ENCODE measurements at places on chromosomes 5 and 9.

DNA sequence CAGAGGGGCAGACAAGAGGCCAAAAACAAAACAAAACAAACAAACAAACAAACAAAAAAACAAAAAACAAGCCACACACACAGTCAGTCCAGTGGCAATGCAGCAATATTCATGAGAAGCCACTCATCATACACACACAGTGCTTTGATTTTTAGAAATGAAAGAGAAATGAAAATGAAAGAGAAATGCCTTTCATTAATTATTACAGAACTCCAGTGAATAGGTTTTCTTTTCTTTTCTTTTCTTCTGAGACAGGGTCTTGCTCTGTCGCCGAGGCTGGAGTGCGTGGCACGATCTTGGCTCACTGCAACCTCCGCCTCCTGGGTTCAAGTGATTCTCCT lies 36.9 kb downstream of the SPRY4 start:
- no peak for DNase-seq

GRCh38 chr5:108634010-108634616 lies 113.6 kb upstream of the FER start:
- no peak for DNase-seq

GRCh38 chr5:135880801-135881200 lies 14.8 kb downstream of the IL9 start:
- no peak for DNase-seq

DNA sequence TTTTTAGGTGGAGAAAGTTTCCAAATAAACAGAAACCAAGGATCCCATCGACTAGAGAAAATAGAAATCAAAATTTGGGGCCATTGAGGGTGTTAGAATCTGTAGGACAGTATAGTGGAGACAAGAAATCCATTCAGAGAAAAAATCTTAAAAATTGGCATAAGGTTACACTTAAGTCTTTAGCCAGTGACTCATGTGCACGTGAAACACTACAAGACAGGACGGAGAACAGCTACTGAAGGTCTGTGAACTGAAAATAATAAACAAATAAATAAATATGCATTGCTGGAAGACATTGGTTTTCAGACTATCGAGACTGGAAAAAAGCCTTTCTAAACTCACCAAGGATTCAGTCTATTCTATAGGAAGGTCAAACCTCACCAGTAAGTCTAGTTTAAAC lies 1955.5 kb downstream of the MAT2B start:
- no peak for DNase-seq

- no peak for DNase-seq
Observed at GRCh38 chr9:18699764-18700163, 225.8 kb downstream of the ADAMTSL1 start.

DNA sequence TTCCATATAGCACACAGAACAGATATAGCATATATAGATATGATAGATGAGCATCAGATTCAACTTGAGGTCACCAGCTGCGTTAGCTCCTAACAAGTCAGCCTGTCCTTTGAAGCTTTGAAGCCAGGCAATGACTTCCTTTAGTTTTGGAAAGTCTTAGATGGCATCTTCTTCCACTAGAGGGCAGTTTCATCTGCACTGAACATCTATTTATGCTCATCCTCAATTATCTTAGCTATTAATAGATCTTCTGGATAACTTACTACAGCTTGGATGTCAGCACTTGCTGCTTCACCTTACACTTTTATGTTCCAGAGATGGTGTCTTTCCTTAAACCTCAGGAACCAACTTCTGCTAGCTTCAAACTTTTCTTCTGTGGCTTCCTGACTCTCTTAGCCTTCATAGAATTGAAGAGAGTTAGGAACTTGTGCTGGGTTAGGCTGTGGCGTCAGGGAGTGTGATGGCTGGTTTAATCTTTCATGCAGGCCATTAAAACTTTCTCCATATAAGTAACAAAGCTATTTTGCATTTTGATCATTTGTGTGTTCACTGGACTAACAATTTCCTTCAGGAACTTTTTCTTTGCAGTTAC lies 1401.4 kb downstream of the EFNA5 start:
- peak; percentile 17 for DNase-seq

- no peak for DNase-seq
Observed at GRCh38 chr5:54738118-54738972, 220.8 kb downstream of the SNX18 start.

DNA sequence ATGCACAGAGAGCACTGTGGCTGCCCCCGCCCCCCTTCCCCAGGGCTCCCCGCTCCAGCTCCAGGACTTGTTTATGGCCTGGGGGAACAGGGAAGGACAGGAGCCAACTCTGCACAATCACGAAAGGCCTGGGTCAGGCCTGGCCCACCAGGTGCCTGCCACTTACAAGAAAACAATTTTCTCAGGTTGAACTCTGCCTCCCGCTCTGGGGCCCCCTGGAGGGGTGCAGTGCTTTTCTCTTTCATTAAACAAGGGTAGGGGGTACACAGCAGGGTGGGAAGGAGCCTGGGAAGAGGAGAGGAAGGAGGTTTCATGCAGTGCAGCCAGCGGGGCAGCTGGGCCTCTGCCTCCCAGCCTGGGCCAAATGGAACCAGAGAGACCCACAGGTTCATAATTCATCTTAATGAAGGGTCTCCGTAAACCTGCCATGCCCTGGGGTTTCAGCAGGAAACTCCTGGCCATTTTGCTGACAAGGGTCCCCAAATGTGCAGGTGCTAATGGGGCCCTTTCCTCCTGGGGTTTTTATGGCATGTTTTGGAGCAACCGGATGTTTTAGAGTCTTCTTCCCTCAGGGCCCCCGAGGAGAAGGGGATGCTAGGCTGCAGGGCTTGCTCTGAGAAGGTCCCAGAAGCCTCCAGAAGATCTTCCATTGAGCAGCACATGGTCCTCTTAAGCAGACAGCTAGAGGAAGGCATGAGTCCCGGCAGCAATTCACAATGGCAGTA lies 219.8 kb downstream of the SLIT3 start:
- DNase-seq: no peak

DNA sequence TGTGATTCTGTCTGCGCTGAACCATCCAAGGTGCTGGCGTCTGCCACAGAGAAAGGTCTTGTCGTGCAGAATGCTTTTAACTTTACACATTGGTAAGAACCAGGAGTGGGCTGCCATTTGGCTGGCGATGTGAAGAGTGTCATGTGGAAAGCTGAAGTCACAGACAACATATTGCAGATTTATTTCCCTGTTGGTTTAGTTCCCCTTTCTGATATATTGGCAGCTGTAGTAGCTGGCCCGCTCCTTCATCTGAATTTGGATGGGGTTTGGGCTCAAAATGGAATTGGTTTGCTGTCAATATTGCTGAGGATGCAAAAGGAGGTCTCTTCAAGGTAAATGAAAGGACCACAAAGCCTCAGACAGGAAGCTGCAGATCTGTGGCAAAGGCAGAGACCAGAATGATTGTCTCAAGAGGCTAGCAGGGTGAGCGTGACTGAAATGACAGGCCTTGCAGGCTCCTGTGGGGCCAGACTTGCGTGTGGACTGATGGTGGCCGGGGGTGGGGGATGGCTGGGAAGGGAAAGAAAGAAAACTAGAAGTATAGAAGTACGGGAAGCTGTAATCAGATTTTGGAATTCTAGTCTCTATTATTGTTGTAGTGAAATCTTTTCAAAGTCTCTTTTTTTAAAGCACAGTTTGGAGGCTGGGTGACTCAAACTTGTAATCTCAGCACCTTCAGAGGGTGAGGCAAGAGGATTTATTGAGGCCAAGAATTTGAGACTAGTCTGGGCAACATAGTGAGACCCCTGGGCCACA lies 25.1 kb upstream of the CD180 start:
- DNase-seq: no peak

All from D341Med (cell line).